ENCODE measurements at places on chromosomes 12 and 14. TPM values are rescaled to one million over a fixed set of nuclear protein-coding genes. Genes with fewer than 3 reads are reported as not detected.

RNASE3 gene
- total RNA-seq = not detected

MSRB3 gene
- 22.3 TPM for total RNA-seq

FAM216A gene
- 7.4 TPM for total RNA-seq

LRRC9 gene
- not detected for total RNA-seq

CCDC184 gene
- total RNA-seq = 6.4 TPM

ITPK1 gene
- total RNA-seq = 51.5 TPM

CCDC196 gene
- total RNA-seq = not detected

ACRBP gene
- total RNA-seq = 0.92 TPM

TAMALIN gene
- total RNA-seq = 20.8 TPM

GLT1D1 gene
- 0.61 TPM for total RNA-seq

GLT8D2 gene
- total RNA-seq = 30.0 TPM

KRT73 gene
- total RNA-seq = not detected

SRRM4 gene
- total RNA-seq = not detected

GRCh38 chr12:115452751-115453281 is 768.8 kb upstream of the TBX3 start:
- no peaks in the 10 kb centered on the region for H3K36me3 ChIP-seq
- DNase-seq = no peak
- no peak overlapping the region for H3K27ac ChIP-seq
- no peak overlapping the region for H3K4me3 ChIP-seq
- no peaks in the 10 kb centered on the region for H3K27me3 ChIP-seq
- H3K4me1 ChIP-seq = peaks cover 1% of the 10 kb centered on the region

- H3K4me1 ChIP-seq = peaks cover 8% of the 10 kb centered on the region
- DNase-seq = no peak
- no peak overlapping the region for H3K4me3 ChIP-seq
- no peak overlapping the region for H3K27ac ChIP-seq
- no peaks in the 10 kb centered on the region for H3K27me3 ChIP-seq
Observed at GRCh38 chr12:22729957-22730443, 105.0 kb downstream of the ETNK1 start.

- no peak for DNase-seq
- H3K36me3 ChIP-seq = no peaks in the 10 kb centered on the region
- no peak overlapping the region for H3K27ac ChIP-seq
- H3K4me1 ChIP-seq = no peaks in the 10 kb centered on the region
- H3K4me3 ChIP-seq = no peak overlapping the region
- H3K27me3 ChIP-seq = no peaks in the 10 kb centered on the region
Observed at GRCh38 chr14:67079846-67080245, 109.4 kb upstream of the GARIN2 start.

GRCh38 chr14:64035143-64035542 is 182.3 kb downstream of the SYNE2 start:
- DNase-seq = no peak
- no peaks in the 10 kb centered on the region for H3K27me3 ChIP-seq
- H3K4me1 ChIP-seq = no peaks in the 10 kb centered on the region
- no peaks in the 10 kb centered on the region for H3K36me3 ChIP-seq
- H3K27ac ChIP-seq = no peak overlapping the region

DNA sequence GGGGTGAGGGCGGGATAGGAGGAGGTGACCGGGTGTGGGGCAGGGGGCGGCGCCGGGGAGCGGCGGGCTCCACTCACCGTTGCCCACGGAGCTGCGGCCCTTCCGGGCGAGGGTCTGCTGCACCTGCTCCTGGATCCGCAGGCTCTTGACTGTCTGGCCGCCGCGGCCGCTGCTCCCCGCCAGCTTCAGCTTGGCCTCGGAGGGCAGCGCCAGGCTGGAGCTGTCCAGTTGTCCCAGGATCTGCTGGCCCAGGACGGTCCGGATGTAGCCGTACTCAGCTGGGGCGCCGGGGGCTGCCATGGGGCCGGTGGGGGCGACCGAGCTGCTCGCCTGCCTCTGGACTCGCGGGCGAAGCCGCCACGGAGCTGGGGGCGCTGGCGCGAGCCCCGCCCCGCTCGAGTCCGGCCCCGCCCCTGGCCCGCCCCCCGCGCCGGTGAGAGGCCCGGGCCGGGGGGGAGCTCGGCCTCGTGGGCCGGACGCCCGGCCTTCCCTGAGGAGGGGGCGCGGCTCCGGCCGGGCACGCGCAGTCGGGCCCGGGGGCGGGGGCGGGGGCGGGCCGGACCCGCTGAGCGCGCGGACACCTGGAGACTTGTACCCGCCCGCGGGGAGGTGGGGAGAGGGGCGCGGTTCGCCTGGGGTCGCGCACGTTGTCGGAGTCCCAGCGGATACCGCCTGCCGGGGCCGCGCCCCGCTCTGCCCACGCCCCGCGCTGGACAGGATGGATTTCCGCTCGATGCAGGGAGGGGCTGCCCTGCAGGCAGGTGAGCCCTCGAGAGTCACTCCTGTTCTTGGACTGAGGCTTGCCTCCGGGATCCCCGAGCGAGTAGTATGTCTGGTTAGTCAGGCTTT is at the start of gene PKP2:
Gene PKP2, minus strand, starts transcription at position 346 of the 849 bp plus-strand sequence. Its CDS starts 46 bp downstream, at position 300.
- H3K27me3 ChIP-seq = no peaks in the 10 kb centered on the region
- peak; percentile 70 for DNase-seq
- H3K27ac ChIP-seq = peak within 1 kb of the TSS; percentile 59
- H3K4me3 ChIP-seq = peak within 1 kb of the TSS; percentile 60

- no peak for DNase-seq
- peaks cover 4% of the 10 kb centered on the region for H3K4me1 ChIP-seq
- no peaks in the 10 kb centered on the region for H3K27me3 ChIP-seq
- no peak overlapping the region for H3K4me3 ChIP-seq
- no peak overlapping the region for H3K27ac ChIP-seq
Observed at GRCh38 chr12:51247523-51248206, 9.0 kb downstream of the DAZAP2 start.

- H3K36me3 ChIP-seq = no peaks in the 10 kb centered on the region
- no peak overlapping the region for H3K27ac ChIP-seq
- peaks cover 1% of the 10 kb centered on the region for H3K4me1 ChIP-seq
Observed at GRCh38 chr14:104582005-104582404, 2.4 kb downstream of the C14orf180 start.

GRCh38 chr14:50598765-50599164 is 38.8 kb downstream of the ATL1 start:
- DNase-seq = no peak
- no peaks in the 10 kb centered on the region for H3K27me3 ChIP-seq
- no peak overlapping the region for H3K27ac ChIP-seq
- H3K4me3 ChIP-seq = no peak overlapping the region

- no peaks in the 10 kb centered on the region for H3K27me3 ChIP-seq
- no peaks in the 10 kb centered on the region for H3K4me1 ChIP-seq
- H3K4me3 ChIP-seq = no peak overlapping the region
- DNase-seq = no peak
Observed at GRCh38 chr14:68834816-68835215, 41.9 kb upstream of the ZFP36L1 start.

DNA sequence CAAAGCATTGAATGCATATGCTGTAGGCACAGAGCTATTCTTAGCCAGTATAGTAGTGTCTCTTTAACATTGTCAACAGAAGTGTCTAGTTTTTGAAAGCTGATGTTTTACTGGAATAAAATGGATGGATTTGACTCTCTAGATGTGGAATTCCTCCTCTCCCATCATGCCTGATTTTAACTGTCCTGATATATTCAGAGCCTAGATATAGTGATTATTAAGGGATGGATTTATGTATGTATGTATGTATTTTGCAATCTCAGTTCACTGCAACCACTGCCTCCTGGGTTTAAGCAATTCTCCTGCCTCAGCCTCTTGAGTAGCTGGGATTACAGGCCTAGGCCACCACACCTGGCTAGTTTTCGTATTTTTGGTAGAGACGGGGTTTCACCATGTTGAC is 144.8 kb upstream of the NAV3 start:
- no peak for DNase-seq
- no peak overlapping the region for H3K27ac ChIP-seq
- H3K36me3 ChIP-seq = no peaks in the 10 kb centered on the region
- no peak overlapping the region for H3K4me3 ChIP-seq
- no peaks in the 10 kb centered on the region for H3K4me1 ChIP-seq
- H3K27me3 ChIP-seq = no peaks in the 10 kb centered on the region

GRCh38 chr12:30784508-30784907 is 29.8 kb upstream of the CAPRIN2 start:
- H3K4me1 ChIP-seq = no peaks in the 10 kb centered on the region
- H3K36me3 ChIP-seq = no peaks in the 10 kb centered on the region
- DNase-seq = no peak
- H3K27ac ChIP-seq = no peak overlapping the region
- H3K27me3 ChIP-seq = no peaks in the 10 kb centered on the region

DNA sequence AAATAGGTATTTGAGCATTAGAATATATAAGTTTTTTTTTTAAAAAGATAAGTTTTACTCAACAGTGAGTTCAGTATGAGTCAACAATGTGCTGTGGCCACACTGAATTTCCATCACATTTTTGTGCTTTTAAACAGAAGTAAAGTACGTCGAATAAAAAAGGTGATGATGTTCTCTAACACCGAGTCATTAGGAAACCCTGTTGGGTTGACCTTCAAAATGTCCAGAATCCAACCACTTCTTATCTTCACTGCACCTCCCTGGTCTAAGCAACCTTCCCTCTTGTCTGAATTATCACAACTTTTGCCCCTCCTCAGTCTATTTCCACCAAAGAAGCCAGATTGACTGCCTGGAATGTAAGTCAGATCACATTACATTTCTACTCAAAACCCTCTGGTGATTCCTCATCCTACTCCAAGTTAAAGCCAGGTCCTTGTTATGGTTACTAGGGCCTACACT is 43.0 kb upstream of the SYCP3 start:
- H3K4me1 ChIP-seq = no peaks in the 10 kb centered on the region
- H3K36me3 ChIP-seq = no peaks in the 10 kb centered on the region
- H3K4me3 ChIP-seq = no peak overlapping the region
- H3K27ac ChIP-seq = no peak overlapping the region
- no peak for DNase-seq

GRCh38 chr12:6548966-6549683 is 6.7 kb downstream of the IFFO1 start:
- peaks cover 23% of the 10 kb centered on the region for H3K4me1 ChIP-seq
- no peak for DNase-seq
- no peak overlapping the region for H3K4me3 ChIP-seq
- no peaks in the 10 kb centered on the region for H3K36me3 ChIP-seq
- no peak overlapping the region for H3K27ac ChIP-seq
- H3K27me3 ChIP-seq = no peaks in the 10 kb centered on the region

- no peaks in the 10 kb centered on the region for H3K27me3 ChIP-seq
- no peak overlapping the region for H3K4me3 ChIP-seq
- H3K36me3 ChIP-seq = no peaks in the 10 kb centered on the region
- no peaks in the 10 kb centered on the region for H3K4me1 ChIP-seq
- DNase-seq = no peak
- no peak overlapping the region for H3K27ac ChIP-seq
Observed at GRCh38 chr12:104414581-104415341, 42.0 kb upstream of the CHST11 start.

DNA sequence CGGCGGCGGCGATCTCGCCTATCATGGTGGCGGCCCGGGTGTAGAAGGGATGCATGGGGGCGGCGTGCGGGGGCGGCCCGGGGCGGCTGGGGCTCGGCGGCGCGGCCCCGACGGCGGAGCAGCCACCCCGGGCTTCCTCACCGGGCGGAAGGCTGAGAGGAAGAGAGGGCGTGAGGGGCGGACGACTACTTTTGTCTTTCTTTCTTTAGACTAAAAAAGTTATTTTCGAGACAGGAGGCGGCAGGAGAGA is 240 bp downstream of the BTG1 start:
- no peaks in the 10 kb centered on the region for H3K27me3 ChIP-seq
- no peak for DNase-seq
- no peaks in the 10 kb centered on the region for H3K4me1 ChIP-seq

GRCh38 chr14:104086661-104087461 is 1.4 kb downstream of the ASPG start:
- H3K27me3 ChIP-seq = no peaks in the 10 kb centered on the region
- no peak overlapping the region for H3K27ac ChIP-seq
- no peaks in the 10 kb centered on the region for H3K36me3 ChIP-seq
- DNase-seq = peak; percentile 45

- H3K27me3 ChIP-seq = no peaks in the 10 kb centered on the region
- no peak overlapping the region for H3K4me3 ChIP-seq
- H3K36me3 ChIP-seq = no peaks in the 10 kb centered on the region
- H3K4me1 ChIP-seq = no peaks in the 10 kb centered on the region
Observed at GRCh38 chr12:87304406-87304805, 724.8 kb downstream of the C12orf50 start.

DNA sequence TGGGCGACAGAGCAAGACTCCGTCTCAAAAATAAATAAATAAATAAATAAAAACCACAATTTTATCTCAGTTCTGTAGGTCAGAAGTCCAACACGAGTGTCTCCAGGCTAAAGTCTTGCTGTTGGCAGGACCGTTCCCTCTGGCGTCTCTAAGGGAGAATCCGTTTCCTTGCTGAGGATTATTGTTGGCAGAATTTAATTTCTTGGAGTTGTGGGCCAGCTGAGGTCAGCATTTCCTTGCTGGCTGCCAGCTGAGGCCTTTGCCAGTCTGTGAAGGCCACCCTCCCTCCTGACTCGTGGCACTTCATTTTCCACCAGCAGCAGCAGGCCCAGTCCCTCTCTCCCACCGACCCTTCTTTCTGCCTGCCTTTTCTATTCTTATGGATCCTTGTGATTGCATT is 17.2 kb downstream of the PSMC1 start:
- no peak for DNase-seq
- no peak overlapping the region for H3K27ac ChIP-seq
- H3K27me3 ChIP-seq = no peaks in the 10 kb centered on the region

- DNase-seq = no peak
- no peaks in the 10 kb centered on the region for H3K4me1 ChIP-seq
- no peaks in the 10 kb centered on the region for H3K36me3 ChIP-seq
- no peak overlapping the region for H3K4me3 ChIP-seq
Observed at GRCh38 chr12:115240251-115240650, 556.3 kb upstream of the TBX3 start.

DNA sequence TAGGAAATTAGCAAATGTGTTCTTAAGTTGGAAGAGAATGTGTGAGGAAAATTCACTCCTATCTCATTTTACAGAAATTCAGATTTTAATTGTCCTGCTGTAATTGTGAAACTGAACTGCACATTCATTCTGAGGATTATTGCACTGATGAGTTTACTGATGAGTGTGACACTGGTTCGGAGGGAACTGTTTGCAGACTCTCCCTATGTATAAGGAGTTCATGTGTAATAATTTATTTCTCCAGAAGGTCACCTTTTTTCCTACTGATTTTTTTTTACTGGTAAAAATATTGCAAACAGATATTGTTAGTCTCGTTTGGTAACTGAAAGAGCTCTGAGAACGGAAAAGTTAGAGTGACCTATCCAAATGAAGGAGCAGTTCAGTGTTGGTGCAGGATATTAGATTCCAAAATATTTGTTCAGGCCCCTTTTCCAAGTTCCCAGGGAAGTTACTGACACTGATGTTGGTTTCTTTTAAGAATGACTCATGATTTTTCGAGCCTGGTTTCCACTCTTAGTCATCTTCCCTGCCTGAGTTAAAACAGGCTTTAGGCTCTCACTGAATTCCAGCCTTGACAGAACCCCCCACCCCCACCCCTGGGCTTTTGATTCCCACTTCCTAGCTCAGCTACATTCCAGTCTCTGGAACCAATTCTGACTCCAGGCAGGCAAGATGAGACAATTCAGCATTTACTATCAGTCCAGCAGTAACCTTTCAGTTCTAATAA is 18.4 kb downstream of the ANO6 start:
- H3K4me3 ChIP-seq = no peak overlapping the region
- H3K4me1 ChIP-seq = peaks cover 16% of the 10 kb centered on the region
- H3K36me3 ChIP-seq = no peaks in the 10 kb centered on the region
- H3K27ac ChIP-seq = peak overlapping the region; percentile 70

Measured in ovary (tissue), 10 donors.